ENCODE measurements at places on chromosomes 3 and 15.

- DNase-seq, result no peak
Measured at GRCh38 chr3:143650120-143650519, 198.1 kb downstream of the SLC9A9 start.

DNA sequence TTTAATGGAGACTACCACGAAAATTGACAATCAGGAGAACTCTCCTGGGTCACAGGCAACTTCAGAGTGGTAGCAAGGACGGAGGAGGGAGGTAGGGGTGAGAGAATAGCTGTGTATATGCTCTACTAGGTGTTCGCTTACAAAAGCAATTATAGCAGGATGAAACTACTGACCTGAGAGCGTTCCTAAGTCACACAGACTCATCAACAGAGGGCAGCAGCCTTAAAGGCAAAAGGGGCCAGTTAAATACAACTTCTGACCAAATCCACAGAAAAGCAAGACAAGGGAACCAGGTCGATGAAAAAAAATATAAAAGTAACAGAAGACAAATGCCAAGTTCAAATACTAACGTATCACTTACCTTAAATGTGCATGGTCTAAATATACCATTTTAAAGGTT is 894.6 kb downstream of the PLOD2 start:
- DNase-seq, result no peak

DNA sequence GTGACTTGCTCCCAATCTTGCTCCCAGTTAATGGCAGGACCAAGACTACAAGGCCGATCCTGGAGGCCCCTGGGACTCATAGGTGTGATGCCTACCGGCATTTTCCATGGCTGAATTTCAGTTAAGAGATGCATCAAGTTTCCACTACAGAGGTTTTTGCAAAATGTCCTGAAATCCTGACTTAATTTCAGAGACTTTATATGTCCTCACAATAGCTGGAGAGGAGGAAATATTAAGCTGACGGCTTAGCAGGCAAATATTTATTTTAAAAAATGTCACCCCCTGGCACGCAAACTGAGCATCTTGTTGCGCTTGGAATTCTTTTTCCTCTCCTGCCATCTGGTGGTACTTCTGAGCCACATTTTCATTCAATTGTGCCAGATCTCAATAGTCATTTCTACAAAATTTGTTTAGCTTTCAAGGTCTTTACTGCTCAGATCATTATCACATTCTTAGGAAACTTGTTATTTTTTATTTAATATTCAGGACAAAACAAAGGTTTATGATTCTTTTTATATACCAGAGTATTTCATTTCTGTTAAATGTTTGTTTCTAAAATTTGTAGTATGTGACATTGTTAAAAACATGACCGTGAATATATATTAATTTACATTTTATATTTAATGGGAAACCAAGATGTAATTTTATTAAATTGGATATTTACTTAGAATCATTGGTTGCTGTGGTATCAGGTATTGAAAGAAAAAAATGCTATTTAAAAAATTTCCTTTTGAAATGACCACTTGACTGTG is 189.2 kb upstream of the THRB start:
- DNase-seq, result no peak

- DNase-seq, result no peak
Measured at GRCh38 chr15:39433376-39433775, 147.5 kb upstream of the THBS1 start.

GRCh38 chr15:64845183-64845611 is 3.5 kb downstream of the PLEKHO2 start:
- no peak for DNase-seq

All from effector CD4-positive, alpha-beta T cell (primary cell).